ENCODE measurements at places on chromosomes 3 and 15.

DNA sequence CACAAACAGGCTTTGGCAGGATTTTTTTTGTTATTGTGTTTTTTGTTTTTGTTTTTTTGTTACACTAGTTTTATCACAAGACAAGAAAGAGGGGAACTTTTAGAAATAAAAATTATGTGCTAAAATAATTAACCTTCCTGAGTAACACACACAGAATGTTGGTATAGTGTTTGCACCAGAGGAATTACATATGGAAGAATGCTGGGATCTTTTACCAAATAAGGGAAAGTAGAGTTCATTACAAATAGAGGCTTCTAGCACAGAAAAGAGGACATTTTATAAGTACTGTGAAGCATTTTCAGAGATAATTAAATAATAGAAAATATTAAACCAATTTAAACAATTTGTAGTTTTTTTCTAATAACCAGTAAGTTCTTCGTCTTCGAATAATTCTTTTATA is 116.0 kb downstream of the IGF1R start:
- DNase-seq: no peak

GRCh38 chr15:84834229-84834955 is 17.2 kb downstream of the ALPK3 start:
- no peak for DNase-seq

- DNase-seq: no peak
Observed at GRCh38 chr3:146308222-146308621, 57.3 kb upstream of the PLSCR4 start.

- no peak for DNase-seq
Observed at GRCh38 chr3:41450416-41451231, 251.3 kb downstream of the CTNNB1 start.

DNA sequence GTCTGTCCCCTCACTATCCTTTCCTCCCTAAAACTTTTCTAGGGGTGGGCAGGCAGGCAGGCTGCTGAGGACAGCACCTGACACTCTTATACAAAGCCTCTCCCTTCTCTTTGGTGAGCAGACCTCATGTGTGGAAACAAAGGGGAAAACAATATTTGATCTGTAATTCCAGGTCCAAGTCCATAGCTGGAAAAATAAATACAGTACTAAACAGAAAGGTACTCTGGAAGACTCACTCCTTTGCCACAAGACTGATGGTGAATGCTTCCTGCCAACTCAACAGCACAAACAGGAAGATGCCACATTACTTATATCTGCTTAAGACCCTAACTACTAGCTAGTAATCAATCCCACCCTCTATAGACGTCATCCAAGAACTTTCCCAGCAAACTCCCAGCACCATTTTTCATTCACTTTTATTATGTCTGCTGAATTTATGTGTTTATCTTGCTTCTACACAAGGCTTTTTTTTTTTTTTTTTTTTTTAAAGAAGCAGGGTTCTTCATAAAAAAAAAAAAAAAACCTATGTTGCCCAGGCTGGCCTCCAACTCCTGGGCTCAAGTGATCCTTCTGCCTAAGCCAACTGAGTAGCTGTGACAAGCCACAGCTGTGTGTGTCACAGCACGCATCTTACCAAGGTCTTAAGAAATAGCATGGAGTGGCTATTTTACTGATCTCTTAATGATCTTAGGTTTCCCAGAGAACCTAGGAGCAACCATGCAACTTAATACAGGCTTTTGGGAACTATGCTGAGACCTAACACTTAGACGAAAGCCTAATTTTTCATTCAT is 44.2 kb upstream of the CSPG5 start:
- no peak for DNase-seq

- DNase-seq: no peak
Observed at GRCh38 chr3:48915296-48915695, 3.3 kb upstream of the ARIH2 start.

GRCh38 chr15:93129702-93130488 is 40.9 kb upstream of the RGMA start:
- DNase-seq: no peak

DNA sequence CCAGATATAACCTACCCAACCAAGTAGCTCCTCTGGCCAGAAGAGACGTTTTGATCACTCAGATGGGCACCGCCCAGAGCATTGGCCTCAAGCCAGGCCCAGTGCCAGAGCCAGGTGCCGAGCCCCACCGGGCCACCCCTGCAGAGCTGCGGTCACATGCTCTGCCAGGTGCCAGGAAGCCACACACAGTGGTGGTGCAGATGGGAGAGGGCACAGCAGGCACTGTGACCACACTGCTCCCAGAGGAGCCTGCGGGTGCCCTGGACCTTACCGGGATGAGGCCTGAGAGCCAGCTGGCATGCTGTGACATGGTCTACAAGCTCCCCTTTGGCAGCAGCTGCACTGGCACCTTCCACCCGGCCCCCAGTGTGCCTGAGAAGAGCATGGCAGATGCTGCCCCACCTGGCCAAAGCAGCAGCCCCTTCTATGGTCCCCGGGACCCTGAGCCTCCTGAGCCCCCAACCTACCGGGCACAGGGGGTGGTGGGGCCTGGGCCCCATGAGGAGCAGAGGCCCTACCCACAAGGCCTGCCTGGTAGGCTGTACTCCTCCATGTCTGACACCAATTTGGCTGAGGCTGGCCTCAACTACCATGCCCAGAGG is 19.1 kb upstream of the APEH start:
- peak; percentile 51 for DNase-seq

- DNase-seq: no peak
Observed at GRCh38 chr15:78550194-78550593, 9.9 kb downstream of the PSMA4 start.

GRCh38 chr15:84821501-84822021 is 4.4 kb downstream of the ALPK3 start:
- no peak for DNase-seq

DNA sequence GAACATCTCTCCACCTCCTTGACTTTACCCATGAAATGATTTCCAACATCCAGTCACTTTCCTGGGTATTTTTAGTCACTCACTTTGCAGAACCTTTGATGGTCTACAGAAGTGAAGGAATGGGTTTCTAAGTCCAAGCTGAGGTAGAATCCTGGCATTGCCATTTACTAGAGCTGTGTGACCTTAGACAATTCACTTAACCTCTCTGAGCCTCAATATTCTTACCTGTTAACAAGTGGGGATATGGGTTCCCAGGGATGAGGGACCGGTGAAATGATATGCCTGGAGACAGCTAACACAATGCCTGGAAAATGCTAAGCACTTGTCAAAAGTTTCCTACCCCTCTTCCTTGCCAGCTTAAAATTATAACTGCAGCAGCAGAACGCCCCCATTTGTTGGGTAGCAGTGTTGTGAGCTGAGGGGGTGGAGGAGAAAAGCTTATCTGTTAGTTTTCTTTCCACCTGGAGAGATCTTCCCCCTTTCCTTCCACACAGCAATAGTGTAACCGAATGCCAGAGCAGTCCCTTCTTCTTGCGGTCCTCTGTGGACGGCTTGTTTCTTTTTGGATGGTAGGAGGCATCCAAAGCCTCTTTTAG is 319.2 kb upstream of the LRRFIP2 start:
- DNase-seq: no peak

- no peak for DNase-seq
Observed at GRCh38 chr15:65258375-65259262, 28.1 kb downstream of the PARP16 start.

- no peak for DNase-seq
Observed at GRCh38 chr3:127441764-127442163, 148.8 kb downstream of the TPRA1 start.

- no peak for DNase-seq
Observed at GRCh38 chr3:187913617-187914033, 168.4 kb upstream of the BCL6 start.

GRCh38 chr3:67719333-67719732 is 64.9 kb upstream of the SUCLG2 start:
- no peak for DNase-seq

- DNase-seq: no peak
Observed at GRCh38 chr3:124258057-124258500, 266.2 kb upstream of the ROPN1 start.

- no peak for DNase-seq
Observed at GRCh38 chr3:171526869-171527268, 66.7 kb upstream of the TNIK start.

- DNase-seq: no peak
Observed at GRCh38 chr15:81411051-81411450, 37.0 kb upstream of the TMC3 start.

GRCh38 chr15:101455291-101456025 is 34.0 kb downstream of the PCSK6 start:
- DNase-seq: no peak

- peak; percentile 55 for DNase-seq
Observed at GRCh38 chr3:144816323-144816722, 844.7 kb downstream of the DIPK2A start.

DNA sequence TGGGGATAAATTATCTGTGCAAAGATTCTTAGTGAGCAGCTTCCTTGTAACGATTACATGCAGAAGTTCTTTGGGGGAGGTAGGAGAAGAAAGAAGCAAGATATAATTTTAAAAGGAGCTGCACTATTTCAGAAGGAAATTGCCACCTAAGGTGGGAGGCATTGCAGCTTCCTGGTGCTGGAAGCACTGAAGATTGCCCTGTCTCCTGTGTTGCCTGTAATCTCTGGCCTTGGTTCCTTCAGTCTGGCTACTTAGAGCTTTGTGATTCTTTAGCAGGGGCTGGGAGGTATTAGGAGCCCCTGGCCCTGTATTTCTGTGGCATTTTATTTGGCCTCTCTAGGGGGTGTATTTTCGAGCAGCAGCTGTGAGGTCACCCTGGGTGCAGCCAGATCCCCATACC is 35.5 kb downstream of the CACNA2D3 start:
- no peak for DNase-seq

GRCh38 chr3:46095307-46095706 is 68.0 kb upstream of the XCR1 start:
- no peak for DNase-seq

DNA sequence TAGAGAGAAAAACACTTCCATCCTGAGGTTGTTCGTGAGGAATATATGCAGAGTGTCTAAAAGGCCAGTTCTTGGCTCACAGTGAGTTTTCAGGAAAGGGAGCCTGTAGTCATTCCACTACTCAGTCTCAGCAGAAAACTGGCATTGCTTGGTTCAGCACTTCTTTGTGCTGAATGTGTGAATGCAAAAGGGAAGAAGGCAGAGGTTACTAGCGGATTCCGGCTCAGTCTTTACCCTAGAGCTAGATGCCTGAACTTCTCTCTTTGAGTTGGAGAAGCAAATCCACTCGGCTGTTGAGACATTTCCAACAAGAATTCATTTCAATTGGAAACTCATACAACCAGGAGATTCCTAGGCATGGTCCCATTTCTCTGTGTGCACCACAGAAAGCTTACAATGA is 23.1 kb upstream of the FRMD4B start:
- no peak for DNase-seq

DNA sequence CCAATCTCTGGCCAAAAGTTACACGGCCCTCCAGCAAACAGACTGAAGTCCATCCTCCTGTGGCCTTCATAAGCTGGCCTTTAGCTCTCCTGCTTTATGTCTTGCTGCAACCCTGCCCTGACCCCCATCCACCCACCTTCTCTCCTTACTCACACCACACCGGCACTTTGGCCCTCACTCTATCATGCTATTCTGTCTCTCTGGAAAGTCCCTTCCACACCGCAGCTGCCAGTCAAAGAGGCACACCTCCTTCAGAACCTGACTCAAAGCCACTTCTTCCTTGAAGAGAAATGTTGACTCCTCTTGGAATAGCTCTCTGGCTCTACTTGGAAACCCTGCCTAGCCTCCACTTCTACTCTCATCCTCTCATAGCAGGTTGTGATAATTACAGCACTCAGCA is 4.5 kb downstream of the GPR156 start:
- no peak for DNase-seq

GRCh38 chr3:42660131-42660715 is 6.7 kb downstream of the ZBTB47 start:
- no peak for DNase-seq

GRCh38 chr3:18077128-18077840 is 334.9 kb upstream of the TBC1D5 start:
- no peak for DNase-seq

DNA sequence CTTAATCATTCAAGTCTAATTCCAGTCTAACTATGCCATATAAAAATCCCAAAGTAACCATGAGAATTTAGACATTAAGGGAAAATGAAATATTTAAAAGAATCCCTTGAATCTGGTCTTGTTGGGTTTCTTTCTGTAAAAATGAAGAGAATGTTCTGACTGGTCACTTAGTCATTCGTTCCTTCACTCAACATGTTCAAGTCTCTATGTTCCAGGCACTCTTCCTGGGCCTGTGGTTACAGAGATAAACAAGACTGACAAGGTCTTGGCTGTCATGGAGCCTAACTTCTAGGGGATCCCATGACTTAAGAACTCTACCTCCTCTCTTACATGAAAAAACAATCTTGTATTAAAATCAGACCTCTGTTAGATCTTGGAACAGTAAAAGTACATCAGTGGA is 638.6 kb upstream of the TBL1XR1 start:
- DNase-seq: no peak

DNA sequence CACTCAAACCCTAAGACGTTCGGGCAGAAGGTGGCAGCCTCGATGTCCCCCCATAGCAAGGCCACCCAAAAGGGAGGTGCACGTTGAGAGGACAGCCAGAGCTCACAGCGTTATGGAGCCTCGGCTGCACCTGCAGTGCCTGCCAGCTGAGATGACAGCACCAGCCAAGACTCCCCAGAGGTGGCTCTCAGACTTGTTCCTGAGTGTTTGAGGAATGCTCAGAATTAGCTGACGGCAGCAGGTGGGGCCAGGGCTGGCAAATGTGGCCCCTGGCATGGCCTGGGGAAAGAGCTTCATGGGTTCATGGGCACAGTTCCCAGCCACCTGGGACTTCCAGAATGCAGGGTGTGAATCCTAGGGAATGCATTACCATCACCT is 177.8 kb downstream of the KLF13 start:
- no peak for DNase-seq

- no peak for DNase-seq
Observed at GRCh38 chr15:71294911-71295602, 179.8 kb downstream of the THSD4 start.

GRCh38 chr3:8200996-8201395 is 300.6 kb upstream of the LMCD1 start:
- DNase-seq: no peak

- no peak for DNase-seq
Observed at GRCh38 chr3:14289590-14290461, 111.2 kb downstream of the LSM3 start.

- no peak for DNase-seq
Observed at GRCh38 chr3:55567615-55568014, 80.5 kb upstream of the WNT5A start.

DNA sequence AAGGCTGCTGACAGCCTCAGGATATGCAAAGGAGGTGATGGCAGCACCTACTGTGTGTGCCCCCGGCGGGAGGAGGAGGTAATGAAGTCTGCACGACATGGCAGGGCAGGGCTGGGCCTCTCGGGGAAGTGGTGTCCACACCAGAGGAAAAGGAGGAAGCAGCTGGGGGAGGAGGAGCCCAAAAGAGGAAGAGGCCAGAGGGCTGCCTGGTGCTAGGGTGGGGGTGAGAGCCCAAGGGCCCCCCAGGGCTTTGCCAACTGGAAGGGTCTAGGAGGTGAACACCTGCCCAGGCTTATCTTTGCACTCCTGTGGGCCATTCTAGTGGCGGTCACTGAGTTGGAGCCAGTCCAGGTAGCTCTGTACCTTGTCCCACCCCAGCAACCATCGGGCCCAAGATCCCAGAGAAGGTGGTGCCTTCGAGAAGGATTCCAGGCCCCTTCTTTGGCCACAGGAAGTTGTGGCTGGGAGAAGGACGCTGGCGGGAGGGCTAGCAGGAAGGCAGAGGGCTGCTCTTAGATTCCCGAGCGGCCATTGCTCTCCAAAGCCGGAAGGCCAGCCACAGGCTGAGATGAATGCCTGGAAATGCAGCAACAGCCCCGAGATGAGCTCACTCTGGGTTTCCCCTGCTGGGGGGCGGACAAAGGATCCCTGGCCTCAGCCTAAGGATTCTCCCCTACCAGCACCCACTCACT is 7.0 kb downstream of the GNAI2 start:
- DNase-seq: no peak

- DNase-seq: no peak
Observed at GRCh38 chr3:39202094-39202493, 9.7 kb upstream of the XIRP1 start.

Measured in NCI-H774 (cell line).